ENCODE measurements at places on chromosomes 1 and 21.

GRCh38 chr1:91700332-91700731 is 185.6 kb downstream of the TGFBR3 start:
- DNase-seq: no peak

DNA sequence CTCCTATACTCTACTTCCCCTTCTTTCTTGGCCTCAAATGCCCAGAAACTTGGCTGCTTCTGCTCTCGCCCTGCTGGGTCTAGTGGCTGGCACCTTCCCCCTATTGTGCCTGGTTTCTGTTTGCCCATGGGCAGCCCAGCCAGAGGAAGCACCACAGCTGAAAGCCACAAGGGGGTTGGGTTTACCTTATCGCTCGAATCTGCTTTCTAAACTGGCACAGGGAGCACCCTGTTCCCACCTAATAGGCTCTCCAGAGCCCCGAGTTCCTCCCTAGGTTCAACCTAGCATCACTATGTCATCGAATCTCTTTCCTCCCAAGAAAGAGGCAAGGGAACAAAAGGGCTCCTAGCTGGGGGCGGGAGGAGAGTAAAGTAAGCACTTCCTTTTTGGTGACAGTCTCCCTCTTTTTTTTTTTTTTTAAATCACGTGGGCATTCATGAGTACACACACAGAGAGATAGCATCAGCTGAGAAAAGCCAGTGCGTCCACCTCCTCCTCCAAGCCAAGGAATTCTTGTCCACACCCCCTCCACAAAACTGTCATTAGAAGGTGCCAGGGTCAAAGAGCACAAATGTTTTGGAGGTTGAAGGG is 72.8 kb downstream of the PLEKHA6 start:
- no peak for DNase-seq

GRCh38 chr1:223834660-223835263 is 11.0 kb downstream of the TP53BP2 start:
- no peak for DNase-seq

DNA sequence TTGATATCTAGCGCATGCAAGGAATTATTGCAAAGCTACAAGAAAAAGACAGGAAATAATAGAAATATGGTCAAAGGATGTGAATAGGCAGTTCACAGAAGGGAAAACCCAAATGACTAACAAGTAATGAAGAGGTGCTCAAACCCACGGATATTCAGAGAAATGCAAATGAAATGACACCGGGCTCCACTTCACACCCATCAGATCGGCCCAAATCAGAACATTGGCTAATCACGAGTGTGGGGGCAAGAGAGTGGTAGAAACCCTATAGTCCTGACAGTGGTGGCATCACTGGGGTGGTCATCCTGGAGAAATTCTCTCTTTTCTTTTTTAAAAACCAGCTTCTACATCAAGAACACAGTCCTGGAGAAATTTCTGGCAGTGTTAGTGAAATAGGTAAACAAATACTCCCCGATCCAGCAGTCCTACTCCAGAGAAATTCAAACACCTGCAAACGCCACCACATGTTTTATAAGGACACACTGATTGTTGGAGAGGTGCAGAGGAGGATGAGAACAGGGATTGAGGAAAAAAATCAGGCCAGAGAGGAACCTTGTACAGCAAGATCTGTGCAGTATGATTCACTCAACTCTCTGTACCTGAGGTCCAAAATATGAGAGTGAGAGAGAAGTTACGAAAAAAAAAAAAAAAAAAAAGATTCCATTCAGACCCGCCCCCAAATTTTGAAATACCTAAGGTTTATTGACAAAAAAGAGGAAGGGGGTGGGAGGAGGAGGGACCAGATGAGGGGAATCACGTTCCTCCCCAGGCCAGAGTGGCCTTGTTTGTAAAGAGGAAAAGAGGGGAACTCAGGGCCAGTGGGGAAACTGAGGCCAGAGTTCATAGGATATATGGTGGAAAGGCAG is 9.2 kb upstream of the TNFRSF1B start:
- no peak for DNase-seq

DNA sequence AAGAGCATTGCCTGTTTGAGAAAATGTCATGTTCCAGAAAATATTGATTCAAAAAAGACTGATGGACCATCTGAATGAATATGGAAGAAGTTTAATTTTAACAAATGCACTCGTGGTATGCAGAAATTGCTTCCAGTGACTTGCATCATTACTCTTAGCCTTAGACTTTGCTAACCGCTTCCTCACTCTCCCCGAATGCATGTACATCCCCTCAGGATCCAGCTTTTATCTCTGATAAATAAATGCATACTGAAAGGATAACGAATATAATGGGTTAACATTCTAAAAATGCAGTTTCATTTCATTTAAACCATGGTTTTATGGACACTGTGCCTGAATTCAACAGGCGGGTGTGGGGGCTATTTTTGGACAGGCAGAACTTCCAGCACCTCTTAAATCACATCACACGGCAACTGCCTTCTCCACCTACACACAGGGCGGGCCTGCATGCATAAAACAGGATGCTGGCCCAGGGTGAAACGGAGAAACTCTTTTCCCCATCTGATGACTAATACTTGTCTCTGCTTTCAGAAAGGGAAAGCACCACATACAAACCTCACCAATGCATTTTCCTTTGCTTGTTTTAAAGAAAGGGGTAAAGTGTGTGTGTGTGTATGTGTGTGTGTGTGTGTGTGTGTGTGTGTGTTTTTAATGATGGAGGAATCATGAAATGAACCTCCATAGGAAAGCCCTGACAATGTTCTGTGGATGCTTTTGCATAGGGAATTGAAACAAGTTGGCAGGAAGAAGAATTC is 48.7 kb downstream of the SPAG17 start:
- no peak for DNase-seq

- DNase-seq: no peak
These were observed 20.9 kb downstream of the S1PR1 start for GRCh38 chr1:101257500-101258325.

- no peak for DNase-seq
These were observed 60.8 kb downstream of the LRIG2 start for GRCh38 chr1:113133759-113134158.

DNA sequence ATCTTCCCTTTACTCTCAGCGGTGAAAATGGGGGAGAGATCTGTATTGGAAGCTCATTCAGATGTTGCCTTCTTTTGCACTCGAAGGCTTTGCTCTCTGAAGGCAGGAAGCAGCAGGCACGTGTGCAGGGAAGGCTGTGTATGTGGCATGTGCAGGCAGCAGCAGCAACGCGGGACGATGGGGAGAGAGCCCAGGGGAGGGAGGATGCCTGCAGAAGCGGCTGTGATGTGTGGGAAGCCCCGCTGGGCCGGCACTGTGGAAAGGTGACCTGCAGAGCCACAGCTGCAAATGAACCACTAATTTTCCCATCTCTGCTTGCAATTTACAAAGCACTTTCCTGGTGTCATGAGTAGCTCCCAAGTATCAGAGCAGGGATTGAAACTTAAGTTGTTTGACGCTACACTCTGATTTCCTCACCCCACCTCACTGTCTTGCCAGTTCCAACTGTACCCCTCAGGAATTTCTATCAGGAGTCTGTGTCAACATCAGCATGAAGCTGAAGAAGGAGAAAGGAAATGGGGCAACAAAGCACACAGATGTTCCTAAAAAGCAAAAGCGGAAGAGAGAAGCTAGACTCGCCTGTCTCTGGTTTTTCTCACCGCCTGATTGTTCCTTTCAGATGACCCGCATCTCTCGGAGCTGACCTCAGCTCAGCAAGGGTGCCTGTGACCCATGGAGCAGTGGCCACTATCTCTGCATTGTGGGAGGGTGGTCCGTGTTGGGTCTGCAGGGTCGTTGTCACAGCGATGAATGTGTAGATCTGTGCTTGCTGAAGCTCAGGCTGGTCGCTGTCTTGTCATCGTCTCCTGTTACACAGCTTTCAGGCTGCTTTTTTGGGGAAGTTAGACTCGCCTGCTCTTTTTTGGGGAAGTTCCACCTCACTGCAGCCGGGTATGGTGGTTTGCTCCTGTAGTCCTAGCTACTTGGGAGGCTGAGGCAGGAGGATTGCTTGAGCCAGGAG is 156.1 kb downstream of the KIF26B start:
- DNase-seq: no peak

GRCh38 chr21:35127851-35128250 is 78.7 kb upstream of the RUNX1 start:
- no peak for DNase-seq

- no peak for DNase-seq
These were observed 2.9 kb upstream of the RHEX start for GRCh38 chr1:206049919-206050600.

All from NCI-H1436 (cell line).